Thymus (tissue), 14 donors: ENCODE measurements at places on chromosomes 16 and 17. TPM values are rescaled to one million over a fixed set of nuclear protein-coding genes. Genes with fewer than 3 reads are reported as not detected.

Gene TCAP
- 0.28 TPM for total RNA-seq

Gene NLGN2
- total RNA-seq = 0.38 TPM

Gene EXOC3L1
- total RNA-seq = 0.57 TPM

Gene RNF112
- 0.14 TPM for total RNA-seq

Gene LITAFD
- not detected for total RNA-seq

Gene ZNF232
- 9.5 TPM for total RNA-seq

Gene TBC1D3I
- total RNA-seq = not detected
